Endodermal cell (in vitro differentiated cells): ENCODE measurements at places on chromosomes 16 and 17.
A peak's percentile ranks its signal among the peaks of the same experiment; 100 is the strongest.

GRCh38 chr17:76570877-76571471 lies 14.7 kb downstream of the ST6GALNAC2 start:
- H3K27ac ChIP-seq, result no peak overlapping the region
- DNase-seq, result no peak
- H3K27me3 ChIP-seq, result no peaks in the 10 kb centered on the region
- H3K36me3 ChIP-seq, result peaks cover 6% of the 10 kb centered on the region

DNA sequence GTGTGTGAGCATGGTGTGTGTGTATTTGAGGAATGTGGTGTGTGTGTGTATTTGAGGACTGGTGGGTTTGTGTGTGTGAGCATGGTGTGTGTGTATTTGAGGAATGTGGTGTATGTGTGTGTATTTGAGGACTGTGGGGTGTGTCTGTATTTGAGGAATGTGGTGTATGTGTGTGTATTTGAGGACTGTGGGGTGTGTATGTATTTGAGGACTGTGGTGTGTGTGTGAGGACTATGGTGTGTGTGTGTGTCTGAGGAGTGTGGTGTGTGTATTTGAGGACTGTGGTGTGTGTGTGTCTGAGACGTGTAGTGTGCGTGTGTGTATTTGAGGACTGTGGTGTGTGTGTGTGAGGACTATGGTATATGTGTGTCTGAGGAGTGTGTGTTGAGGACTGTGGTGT lies 18.0 kb upstream of the CACNG1 start:
- H3K4me1 ChIP-seq, result no peaks in the 10 kb centered on the region
- no peak for DNase-seq
- no peak overlapping the region for H3K27ac ChIP-seq
- no peaks in the 10 kb centered on the region for H3K36me3 ChIP-seq
- H3K4me3 ChIP-seq, result no peak overlapping the region
- H3K27me3 ChIP-seq, result no peaks in the 10 kb centered on the region

GRCh38 chr17:77796176-77796860 lies 162.2 kb upstream of the TNRC6C start:
- peak overlapping the region; percentile 24 for H3K27ac ChIP-seq
- no peaks in the 10 kb centered on the region for H3K4me1 ChIP-seq
- no peaks in the 10 kb centered on the region for H3K27me3 ChIP-seq
- no peaks in the 10 kb centered on the region for H3K36me3 ChIP-seq
- H3K4me3 ChIP-seq, result no peak overlapping the region

DNA sequence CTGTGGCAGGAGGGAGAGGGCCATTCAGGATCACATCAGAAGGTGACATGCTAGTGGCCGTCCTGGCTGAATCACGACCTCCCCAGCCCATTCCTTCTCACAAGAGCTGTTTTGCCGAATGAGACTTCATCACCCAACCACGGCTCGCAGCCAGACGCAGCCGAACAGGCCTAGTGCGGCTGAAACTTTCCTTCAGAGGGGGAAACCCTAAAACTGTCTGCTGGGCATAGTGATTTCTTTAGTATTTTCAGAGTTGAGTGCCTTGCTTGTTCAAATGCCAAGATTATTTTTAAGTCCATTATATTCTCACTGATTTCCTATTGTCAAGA lies 343.7 kb downstream of the CPPED1 start:
- H3K27me3 ChIP-seq, result no peaks in the 10 kb centered on the region
- no peak for DNase-seq
- no peak overlapping the region for H3K27ac ChIP-seq

- no peak for DNase-seq
- H3K36me3 ChIP-seq, result no peaks in the 10 kb centered on the region
- H3K27ac ChIP-seq, result no peak overlapping the region
- no peaks in the 10 kb centered on the region for H3K4me1 ChIP-seq
- H3K27me3 ChIP-seq, result no peaks in the 10 kb centered on the region
These were observed 33.1 kb upstream of the CRISPLD2 start for GRCh38 chr16:84786605-84787262.
